Stimulated activated CD8-positive, alpha-beta memory T cell treated with anti-CD3 and anti-CD28 coated beads, Interleukin-4, amount 100 ng/mL, for 4 hours (primary cell): ENCODE measurements at places on chromosomes 3 and 15.

DNA sequence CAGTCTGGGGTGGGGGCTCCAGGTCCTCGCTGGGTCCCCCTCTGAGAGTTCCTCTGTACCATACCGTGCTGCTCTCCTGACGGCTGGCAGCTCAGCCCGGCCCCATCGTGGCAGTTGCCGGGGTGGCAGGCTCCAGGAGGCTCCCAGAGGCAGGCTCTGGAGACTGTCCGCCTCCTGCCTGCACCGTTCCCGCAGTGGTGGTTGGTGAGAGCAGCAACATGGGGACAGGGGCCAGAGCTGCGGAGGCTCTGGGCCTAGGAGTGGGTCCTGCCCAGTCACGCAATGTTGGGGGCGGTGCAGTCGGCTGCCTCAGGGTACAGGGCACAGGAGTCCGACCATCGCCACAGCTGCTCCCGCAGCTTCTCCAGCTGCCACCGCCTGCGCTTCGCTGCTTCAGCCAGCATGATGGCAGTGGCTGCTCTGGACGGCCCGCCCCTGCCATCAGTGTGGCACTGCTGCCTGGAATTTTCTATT lies 492.7 kb downstream of the AGBL1 start:
- DNase-seq = no peak

DNA sequence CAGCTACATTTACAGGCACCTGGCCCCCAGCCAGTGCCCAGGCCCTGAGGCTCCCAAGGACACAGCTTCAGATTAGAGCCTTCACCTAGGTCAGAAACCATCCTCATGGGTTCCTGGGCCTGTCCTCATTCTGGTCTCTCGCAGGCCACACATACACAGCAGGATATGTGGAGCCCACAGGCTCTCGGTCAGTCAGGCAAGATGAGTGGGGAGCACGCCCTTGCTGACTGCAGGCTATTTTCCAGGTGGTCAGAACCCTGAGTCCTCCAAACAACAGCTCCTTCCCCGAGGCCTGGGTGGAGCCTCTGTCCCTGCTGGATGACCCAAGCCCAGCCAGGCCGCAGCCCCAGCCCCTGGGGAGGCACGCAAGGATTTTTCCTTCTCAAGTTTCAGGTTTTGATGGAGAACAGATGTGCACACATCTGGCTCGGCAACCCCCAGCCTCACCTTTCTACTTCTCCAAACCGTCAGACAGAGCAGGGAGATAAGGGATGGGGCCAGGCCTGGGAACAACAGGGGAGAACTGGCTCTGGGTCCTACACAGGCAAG lies 1.6 kb downstream of the STRA6 start:
- DNase-seq = no peak

DNA sequence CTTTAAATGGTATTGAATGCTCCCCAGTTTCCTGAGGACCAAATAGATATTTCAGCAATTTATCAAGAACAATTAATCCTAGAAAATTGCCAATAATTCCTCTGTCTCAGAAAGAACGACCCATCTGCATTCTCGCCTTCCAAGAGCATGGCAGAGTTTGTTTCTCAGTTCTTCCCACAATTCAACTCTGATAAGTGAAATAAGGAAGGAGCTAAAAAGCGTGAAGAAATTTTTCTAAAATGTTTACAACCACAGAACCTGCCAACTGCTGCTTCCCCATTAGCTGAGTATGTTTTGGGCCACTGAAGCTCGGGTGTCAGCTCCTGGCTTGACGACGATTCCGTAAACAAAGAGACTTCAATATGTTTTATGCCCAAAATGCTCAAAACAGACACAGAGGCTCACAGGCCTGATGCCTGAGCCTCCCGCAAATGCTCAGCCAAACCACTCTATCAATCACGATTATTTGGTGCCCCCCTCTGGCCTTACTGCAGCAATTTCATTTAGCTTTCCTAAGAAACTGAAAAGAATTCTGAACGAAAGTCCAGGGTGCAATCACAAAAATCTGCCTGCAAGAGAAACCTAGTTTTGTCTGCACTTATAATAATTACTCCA lies 259.2 kb upstream of the CCDC54 start:
- no peak for DNase-seq

GRCh38 chr15:58043192-58043903 lies 22.2 kb downstream of the ALDH1A2 start:
- no peak for DNase-seq

DNA sequence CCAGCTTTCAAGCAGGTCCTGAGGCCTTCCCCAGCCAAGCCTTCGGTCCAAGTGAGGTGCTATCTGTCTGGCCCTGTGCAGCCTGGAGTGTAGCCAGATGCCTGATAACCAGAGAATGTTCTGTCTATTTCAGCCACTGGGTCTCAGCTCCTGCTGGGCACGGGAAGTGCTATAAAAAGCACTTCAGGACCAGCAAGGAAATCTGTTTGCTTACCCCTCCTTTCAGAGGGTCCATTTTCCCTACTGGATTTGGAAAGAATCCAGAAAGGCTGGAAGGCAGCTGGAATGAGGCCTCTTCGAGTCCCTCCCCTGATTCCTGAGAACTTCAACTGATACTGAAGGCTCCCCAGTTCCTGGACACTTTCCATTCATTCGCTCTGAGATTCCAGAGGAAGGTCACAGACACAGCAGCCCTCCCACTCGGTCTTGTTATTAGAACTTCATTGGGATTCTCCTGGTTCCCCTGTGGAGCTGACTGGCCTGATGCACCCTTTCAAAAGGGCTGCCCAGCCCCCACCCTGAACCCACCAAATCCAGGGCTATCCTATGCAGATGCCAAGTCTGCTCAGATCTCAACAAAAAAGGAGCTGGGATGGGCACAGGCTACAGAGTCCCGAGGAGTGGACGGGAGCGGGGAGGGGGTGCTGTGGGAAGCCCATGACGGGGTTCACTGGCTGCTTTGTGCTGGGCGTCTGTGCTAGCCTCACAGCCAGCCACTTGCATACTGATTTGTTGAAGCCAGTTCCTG lies 70.4 kb downstream of the UMPS start:
- no peak for DNase-seq

DNA sequence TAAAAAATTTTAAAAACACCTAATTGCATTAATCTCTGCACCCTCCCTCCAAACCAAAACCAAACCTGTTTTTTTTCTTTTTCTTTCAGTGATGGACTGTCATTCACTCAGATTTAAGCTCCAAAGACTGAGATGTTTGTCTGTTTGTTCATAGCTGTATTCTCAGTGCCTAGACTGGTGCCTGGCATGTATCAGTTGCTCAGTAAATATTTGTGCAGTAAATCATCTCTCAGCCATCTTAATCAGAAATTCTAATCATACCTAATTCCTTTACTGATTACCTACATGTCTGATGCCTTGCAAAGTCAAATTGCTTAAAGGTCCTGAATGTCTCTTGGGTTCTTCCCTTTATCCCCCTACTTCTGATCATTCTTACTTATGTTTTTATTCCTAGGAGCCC lies 138.8 kb downstream of the ZNF609 start:
- no peak for DNase-seq
